Sigmoid colon (tissue), 7 donors: ENCODE measurements at places on chromosomes 7 and 10. TPM values are rescaled to one million over a fixed set of nuclear protein-coding genes. Genes with fewer than 3 reads are reported as not detected.

GRCh38 chr7:126368-126767 lies 66.0 kb upstream of the FAM20C start:
- H3K36me3 ChIP-seq = no peaks in the 10 kb centered on the region
- no peak overlapping the region for H3K27ac ChIP-seq
- no peaks in the 10 kb centered on the region for H3K27me3 ChIP-seq
- peaks cover 19% of the 10 kb centered on the region for H3K4me1 ChIP-seq

DNA sequence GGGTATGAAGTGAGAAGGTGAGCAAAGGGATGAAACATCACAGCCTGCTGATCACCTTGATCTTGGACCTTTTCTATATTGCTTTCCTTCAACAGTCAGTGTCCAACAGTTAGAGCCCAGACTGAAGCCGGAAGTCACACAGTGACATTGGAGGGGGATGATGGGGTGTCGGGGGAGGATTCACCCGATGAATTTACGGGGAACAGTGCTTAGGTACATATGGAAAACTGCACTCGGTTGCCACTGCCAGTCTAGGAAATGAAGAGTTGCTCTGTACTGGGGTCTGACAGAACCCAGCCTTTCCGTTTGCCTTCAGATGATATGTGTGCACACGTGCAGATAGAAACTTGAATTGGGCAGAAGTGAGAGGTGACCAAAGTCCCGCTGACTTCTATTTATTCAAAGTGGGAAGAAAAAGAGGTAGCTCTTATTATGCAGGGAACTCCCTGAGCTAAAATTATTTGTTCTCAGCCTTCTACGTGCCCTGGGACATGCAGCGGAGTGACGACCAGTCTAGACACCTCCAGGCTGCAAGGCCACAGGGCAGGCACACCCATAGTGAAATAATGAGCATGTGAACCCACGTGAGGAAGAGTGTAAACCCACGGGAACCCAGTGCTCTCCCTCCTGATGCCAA lies 107.2 kb upstream of the INHBA start:
- H3K4me3 ChIP-seq = no peak overlapping the region
- DNase-seq = no peak
- H3K27ac ChIP-seq = no peak overlapping the region
- H3K27me3 ChIP-seq = no peaks in the 10 kb centered on the region
- no peaks in the 10 kb centered on the region for H3K36me3 ChIP-seq

GRCh38 chr10:72037811-72038210 lies 50.5 kb downstream of the SPOCK2 start:
- H3K27ac ChIP-seq = no peak overlapping the region
- DNase-seq = no peak
- no peaks in the 10 kb centered on the region for H3K27me3 ChIP-seq

- DNase-seq = no peak
- no peaks in the 10 kb centered on the region for H3K36me3 ChIP-seq
- H3K4me3 ChIP-seq = no peak overlapping the region
- no peak overlapping the region for H3K27ac ChIP-seq
- peaks cover 32% of the 10 kb centered on the region for H3K4me1 ChIP-seq
- no peaks in the 10 kb centered on the region for H3K27me3 ChIP-seq
Measured at GRCh38 chr7:69603937-69604494, 5.7 kb downstream of the AUTS2 start.

DNA sequence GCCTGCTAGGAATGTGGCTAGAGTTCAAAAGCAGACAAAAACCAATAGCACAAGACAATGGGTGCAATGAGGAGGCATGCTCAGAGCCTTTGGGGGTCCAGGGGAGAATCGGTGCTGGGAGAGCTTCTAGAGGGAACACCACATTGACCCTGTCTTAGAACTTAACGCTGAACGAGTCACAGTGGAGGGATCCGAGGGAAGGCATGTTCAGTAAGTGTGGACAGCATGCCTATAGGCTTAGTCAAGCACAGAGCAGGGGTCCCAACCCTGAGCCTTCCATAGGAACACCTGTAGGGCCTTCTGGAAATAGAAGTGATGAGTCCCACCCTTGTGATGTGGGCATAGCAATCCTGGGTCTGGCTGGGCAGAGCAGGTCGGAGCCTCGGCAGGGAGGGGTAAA lies 148.7 kb downstream of the PKD1L1 start:
- H3K4me3 ChIP-seq = no peak overlapping the region
- no peak overlapping the region for H3K27ac ChIP-seq
- H3K4me1 ChIP-seq = peaks cover 5% of the 10 kb centered on the region
- H3K36me3 ChIP-seq = no peaks in the 10 kb centered on the region
- DNase-seq = no peak

GRCh38 chr7:158067219-158067930 lies 520.2 kb downstream of the PTPRN2 start:
- no peak overlapping the region for H3K4me3 ChIP-seq
- H3K27me3 ChIP-seq = no peaks in the 10 kb centered on the region
- no peaks in the 10 kb centered on the region for H3K36me3 ChIP-seq
- no peaks in the 10 kb centered on the region for H3K4me1 ChIP-seq

The C10orf105 gene
- 0.55 TPM for total RNA-seq

The C10orf143 gene
- total RNA-seq = 6.8 TPM
